Fibroblast of skin of left quadriceps (primary cell): ENCODE measurements at places on chromosomes 1 and 21.

GRCh38 chr1:35568975-35569395, 4.1 kb upstream of the TFAP2E start:
- DNase-seq: peak; percentile 32

DNA sequence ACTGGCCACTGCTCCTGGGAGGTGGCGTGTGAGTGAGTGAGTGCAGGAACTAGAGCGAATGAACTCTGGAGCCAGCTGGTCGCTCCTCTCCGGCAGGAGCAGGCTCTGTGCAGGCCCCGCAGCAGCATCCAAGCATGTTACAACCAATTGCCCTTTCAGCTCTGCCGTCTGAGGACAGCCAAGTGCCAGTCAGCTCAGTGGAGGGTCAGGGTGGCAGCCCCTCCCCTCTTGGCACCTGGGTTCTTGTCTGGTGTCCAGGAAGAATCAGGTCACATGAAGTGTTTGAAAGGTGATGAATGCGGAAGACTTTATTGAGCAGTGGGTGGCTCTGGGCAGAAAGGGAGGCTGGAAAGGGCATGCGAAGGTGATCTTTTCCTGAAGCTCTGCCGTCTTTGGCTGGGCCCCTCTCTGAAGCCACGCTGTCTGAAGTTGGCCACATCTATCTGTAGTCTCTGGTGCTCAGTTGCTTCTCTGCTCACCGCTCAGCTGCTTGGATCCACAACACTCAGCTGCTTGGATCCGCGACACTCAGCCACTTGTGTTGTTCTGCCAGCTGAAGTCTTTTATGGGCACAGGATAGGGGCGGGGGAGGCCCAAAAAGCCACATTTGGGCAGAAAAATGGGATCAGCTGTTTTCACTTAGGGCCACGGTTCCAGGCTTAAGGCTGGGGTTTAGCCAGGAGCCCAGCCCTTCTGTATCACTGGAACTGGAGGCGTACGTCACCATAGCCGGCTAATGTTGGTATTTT, 139.8 kb downstream of the ADSS2 start:
- no peak for DNase-seq

DNA sequence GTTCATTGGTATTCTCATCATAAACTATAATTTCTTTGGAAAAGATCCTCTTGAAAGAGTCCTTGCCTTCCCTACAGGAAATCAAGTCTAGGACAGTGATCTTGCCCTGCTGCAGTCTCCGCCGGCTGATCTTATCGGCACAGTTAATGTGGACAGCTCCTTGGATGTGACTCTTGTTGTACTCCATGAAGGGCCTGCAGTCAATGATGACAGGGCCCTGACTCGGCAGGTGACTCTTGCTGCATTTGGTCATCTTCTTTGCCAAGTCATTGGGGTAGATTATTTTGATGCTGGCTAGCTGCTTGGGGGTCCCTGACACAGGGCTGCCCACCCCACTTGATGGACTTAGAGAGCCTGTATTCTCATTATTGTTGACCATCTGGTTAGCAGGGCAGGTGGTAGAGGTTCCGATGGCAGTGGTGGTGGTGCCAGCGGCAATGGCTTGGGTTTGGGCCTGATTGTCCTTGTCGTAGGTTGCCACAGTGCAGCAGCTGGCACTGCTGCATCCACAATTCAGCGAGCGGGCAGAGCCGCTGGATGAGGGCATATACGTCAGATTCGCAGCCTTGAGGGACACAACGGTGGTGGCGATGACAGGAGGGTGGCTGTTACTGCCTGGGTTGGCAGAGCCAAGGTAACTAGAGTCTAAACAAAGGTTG, 2.7 kb downstream of the DUSP10 start:
- no peak for DNase-seq

DNA sequence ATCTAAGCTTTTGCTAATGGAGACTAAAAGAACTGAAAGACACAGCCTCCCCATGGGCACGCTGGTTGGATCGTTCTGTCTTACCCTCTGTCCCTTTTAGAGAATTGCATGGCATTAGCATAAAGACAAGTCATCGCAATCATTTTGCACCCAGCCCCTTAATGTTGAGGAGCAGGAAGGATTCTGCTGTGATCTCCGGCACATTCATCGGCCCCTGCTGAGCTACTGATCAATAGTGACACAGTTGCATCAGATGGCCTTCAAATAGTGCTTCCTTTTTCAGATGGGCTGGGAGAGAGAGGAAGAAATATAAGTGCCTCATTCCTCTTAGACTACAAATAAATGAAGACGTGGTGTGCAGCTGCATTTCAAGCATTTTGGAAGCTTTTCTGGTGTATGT, 75.4 kb downstream of the NOS1AP start:
- DNase-seq: no peak

GRCh38 chr1:19458815-19459417, 26.4 kb downstream of the CAPZB start:
- no peak for DNase-seq

GRCh38 chr1:38256072-38256471, 209.5 kb upstream of the POU3F1 start:
- DNase-seq: no peak

- no peak for DNase-seq
Observed at GRCh38 chr1:217343907-217344306, 287.0 kb downstream of the GPATCH2 start.

DNA sequence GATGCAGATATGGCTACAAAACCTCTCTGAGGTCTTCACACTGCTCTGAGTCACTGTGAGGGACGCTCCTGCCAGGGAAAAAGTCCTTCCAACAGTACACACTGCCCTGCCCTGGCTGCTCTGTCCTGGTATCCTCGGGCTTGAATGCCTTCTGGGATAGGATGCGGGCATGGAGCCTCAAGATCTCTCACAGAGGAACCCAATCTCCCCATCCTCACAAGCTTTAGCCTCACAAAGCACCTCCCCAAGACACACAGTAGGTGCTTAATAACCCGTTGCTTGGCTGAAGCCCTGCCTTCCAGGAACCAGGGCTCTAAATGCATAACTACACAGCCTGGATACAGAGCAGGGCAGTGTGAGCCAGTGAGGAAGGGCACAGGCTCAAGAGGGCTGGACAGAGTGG, 9.2 kb downstream of the RAP1GAP start:
- no peak for DNase-seq

DNA sequence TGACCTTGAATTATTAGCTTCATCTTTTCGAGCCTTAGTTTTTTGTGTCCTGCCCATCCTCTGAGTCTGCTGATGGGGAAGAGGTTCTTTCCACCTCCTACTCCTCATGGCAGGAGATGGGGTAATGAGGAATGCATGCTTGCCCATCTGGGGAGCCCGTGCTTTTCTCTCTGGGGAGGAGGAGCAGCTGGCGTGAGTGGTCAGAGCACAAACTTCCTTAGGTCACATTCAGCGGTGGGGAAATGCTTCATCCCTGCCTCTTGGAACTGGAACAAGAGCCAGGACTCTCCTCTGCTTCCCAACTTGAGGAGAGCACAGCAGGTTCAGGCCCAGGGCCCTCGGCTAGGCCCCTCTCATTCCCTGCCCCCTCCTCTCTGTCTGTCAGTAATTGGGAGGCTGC, 155.0 kb downstream of the PCNX2 start:
- no peak for DNase-seq

DNA sequence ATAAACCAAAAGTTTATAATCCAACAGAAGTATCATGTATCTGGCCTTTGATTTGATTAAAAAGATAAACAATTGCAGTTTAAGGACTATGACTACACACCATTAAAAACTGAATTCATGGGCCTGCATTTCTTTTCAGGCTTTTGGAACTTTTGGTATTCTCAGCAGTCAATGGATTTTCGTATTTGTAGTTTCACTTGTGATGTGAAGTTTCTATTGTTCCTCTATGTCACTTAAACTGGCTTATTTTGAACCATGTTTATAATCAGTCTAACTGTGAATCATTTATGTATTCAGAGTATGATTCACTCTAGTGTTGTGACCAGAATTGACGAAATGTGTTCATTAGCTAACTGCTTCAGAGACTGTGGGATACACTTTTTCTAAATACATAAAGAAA, 132.9 kb downstream of the COQ8A start:
- DNase-seq: no peak

GRCh38 chr21:33198346-33199099, 31.2 kb upstream of the IFNAR2 start:
- DNase-seq: no peak

DNA sequence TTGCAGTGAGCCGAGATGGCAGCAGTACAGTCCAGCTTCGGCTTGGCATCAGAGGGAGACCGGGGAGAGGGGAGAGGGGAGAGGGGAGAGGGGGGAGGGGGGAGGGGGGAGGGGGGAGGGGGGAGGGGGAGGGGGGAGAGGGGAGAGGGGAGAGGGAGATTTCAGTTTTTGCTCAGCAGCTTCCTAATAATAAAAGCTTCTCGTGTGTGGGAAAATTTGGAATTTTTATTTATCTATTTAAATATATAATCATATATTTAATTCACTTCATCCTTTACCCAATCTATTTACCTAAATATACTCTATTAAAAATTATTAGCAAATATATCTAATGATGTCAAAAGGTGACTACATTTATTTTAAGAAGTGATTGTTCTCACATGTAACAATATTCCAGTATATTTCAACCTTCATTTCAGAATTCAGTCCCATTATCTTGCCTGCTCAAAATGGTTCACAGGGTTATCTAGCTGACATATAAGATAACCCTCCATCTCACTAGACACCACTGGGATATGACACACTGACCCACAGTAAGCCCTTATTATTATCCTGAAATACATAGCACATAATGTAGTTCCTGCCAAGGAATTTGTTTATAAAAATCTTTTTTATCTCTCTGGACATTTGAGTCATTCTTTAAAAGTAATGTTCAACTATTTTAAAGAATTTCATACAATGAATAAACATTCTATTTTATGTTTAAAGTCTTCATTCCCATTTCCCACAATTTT, 105.9 kb downstream of the GPATCH2 start:
- no peak for DNase-seq

DNA sequence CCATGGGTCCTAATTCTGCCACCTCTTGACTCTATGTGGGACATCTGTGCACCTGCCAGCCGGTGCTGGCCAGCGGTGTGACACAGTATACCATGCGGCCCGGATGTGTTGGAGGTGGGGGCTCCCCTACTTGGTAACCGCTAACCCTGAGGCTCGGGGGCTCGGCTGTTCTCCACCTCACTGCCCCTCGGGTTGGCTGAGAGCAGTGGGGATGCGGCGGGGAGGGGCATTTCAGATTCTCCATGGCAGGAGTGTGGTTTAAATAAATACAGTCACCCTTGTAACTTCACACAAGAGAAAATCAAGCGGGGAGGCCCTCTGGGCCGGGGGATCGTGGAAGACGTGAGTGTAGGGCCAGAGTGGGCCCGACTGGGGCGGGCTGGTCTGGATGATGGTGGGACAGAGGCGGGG, 11.0 kb downstream of the KRTAP10-1 start:
- DNase-seq: no peak

DNA sequence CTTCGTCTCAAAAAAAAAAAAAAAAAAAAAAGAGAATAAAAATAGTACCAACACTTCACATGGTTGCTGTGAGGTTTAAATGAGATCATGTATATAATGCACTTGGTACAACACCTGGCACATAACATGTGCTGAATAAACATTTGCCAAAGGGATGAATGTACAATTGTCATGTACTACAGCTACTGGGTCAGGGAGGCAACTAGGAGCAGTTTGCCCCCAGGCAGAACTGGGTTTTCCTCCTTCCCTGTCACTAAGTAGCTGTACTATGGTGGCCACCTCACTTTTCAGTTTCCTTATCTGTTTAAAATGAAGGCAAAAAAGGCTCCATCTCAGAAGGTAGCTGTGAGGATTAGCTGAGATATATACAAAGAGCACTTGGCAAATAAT, 11.5 kb downstream of the AK2 start:
- DNase-seq: no peak

GRCh38 chr1:241325456-241325855, 31.5 kb downstream of the RGS7 start:
- no peak for DNase-seq

DNA sequence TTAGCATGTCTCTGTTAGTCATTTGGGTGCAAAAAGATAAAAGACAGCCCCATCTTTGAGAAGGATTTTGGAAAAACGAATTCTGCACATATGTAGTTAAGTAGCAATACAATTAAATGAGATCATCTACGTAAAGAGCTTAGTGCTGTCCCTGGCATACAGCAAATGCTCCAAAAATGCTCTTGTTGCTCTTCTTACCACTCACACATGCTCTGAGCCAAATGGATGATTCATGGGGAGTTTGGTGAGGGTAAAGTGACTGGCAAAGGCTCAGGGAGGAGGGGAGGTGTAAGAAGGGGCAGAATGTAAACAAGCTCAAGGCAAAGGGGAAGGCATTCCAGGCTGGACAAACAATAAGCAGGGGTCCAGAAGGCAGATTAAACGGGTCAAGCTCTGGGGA, 191.9 kb downstream of the AK5 start:
- peak; percentile 49 for DNase-seq

DNA sequence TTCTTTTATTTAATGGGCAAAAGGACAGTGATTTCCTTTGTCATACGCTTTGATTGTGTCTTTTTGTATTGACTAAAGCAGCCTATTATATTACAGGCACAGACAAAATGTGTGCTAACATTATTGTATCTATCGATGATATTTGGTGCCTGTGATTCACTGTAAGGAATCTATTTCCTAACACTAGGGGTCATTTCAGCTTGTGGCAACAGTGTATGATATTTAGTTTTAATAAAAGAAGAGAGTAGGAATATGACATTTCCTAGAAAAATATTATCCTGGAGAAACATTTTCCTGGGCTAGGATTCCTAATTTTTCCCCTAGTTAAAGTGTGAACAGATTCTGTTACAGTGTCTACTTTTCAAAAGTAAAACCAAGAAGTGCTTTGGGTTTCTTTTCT, 42.8 kb downstream of the TYW3 start:
- DNase-seq: no peak

GRCh38 chr21:29436143-29436542, 137.4 kb downstream of the BACH1 start:
- DNase-seq: no peak

GRCh38 chr1:94614168-94614815, 72.7 kb upstream of the F3 start:
- DNase-seq: no peak

- no peak for DNase-seq
Observed at GRCh38 chr1:223153177-223154119, 10.4 kb upstream of the TLR5 start.

DNA sequence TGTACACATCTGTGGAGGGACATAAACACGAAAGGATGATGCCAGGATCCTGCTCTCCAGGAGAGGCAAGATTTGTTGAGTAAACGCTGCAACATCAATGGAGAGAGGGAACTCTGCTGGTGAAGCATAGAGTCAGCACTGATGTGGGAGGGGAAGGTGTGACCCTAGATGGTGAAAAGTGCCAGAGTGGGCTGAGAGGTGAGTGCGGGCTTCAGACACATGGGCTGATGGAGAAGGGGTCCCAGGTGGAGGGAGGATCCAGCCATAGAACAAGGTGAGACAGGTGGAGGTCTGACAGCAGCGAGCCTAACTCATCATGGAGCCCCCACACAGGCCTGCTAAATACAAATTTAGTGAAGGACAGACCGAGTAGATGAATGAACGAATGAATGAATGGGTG, 9.7 kb downstream of the RD3 start:
- no peak for DNase-seq
